Fibroblast of mammary gland (primary cell): ENCODE measurements at places on chromosomes 16 and 17.

DNA sequence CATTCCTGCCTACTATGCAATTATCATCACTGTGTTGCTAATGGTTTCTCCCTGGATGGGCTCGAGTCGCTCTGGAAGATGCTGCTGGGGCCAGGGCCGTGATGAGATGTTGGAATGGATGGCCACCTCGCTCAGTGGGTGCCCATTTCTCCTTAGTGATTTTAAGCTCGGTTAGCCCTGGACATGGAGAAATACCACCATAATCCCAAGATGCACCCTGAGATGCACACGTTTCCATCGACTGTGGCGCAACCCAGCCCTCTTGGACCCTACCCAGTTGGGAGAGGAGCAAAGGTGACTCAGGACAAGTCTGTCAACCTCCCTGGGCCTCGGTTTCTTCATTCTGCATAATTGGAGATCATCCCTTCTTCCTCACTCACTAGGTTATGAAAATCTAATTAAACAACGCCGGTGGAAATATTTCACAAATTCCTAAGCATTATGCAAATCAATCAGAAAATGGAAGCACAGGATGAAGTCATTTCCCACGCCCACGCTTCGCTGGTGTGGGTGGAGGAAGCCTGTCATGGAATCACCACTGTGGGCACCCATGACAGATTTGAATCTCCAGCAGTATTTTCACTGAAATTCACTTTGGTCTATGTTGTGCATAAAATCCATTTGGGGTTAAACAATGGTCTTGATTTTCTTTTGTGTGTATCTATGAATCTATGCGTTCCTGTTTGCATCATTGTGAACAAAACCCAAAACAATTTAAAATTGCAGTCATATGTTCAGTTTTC is 195.2 kb downstream of the AXIN2 start:
- DNase-seq, result peak; percentile 5

GRCh38 chr17:45172232-45172540 is 10.5 kb downstream of the HEXIM2 start:
- no peak for DNase-seq

DNA sequence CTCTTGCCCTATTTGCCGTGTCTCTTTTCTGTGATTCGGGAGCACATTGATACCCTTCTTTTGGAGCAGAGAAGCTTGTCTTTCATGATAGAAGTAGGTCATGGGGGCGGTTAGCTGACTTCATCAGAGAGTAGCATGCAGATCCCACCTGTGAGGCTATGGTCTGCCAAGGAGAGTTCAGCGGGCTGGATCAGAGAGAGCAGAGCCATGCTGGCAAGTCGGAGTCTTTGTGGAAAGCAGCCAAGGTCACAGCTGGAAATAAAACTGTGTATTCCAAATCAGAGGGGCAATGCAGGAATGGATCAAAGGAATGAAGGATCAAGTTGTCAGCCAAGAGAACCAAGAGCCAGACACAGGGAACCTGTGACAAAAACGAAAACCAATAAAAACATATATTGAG is 595.9 kb downstream of the WWOX start:
- no peak for DNase-seq

GRCh38 chr16:84040823-84041820 is 1.5 kb downstream of the SLC38A8 start:
- DNase-seq, result no peak

GRCh38 chr17:7716901-7717755 is at the start of gene DNAH2:
Gene DNAH2 (plus strand): TSS chr17:7717744. CDS start chr17:7719735, 1,991 bp downstream.
- peak; percentile 84 for DNase-seq
